ENCODE measurements at places on chromosomes 7 and 10. TPM values are rescaled to one million over a fixed set of nuclear protein-coding genes. Genes with fewer than 3 reads are reported as not detected.

AKR1C8 gene
- 0.58 TPM for total RNA-seq

OR2A5 gene
- not detected for total RNA-seq

OR2A42 gene
- not detected for total RNA-seq

TLX1 gene
- total RNA-seq: not detected

SPDYE17 gene
- total RNA-seq: not detected

TET1 gene
- total RNA-seq: 0.82 TPM
